ENCODE measurements at places on chromosomes 12 and 14. TPM values are rescaled to one million over a fixed set of nuclear protein-coding genes. Genes with fewer than 3 reads are reported as not detected.

Gene RPGRIP1
- not detected for total RNA-seq

Gene KLHL42
- total RNA-seq = 12.8 TPM

Gene KRT72
- 83.4 TPM for total RNA-seq

DNA sequence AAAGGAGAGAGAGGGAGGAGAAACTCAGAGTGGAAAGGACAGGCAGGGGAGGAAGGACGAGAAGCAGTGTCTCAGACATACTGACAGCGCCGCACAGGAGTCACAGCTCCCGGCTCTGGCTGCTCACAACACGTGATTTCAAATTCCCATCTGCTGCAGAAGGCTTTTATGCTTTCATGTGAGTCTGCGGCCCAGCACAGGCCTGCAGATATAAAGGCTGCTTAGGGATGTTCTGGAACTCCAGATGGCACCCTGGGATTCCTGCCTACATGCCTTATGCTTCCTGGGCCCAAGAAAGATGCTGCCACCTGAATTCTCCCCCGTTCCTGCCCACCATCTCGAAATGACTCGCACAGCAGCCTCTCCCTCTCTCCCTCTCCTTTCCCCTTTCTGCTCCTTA lies 89.6 kb downstream of the NUAK1 start:
- DNase-seq = no peak

DNA sequence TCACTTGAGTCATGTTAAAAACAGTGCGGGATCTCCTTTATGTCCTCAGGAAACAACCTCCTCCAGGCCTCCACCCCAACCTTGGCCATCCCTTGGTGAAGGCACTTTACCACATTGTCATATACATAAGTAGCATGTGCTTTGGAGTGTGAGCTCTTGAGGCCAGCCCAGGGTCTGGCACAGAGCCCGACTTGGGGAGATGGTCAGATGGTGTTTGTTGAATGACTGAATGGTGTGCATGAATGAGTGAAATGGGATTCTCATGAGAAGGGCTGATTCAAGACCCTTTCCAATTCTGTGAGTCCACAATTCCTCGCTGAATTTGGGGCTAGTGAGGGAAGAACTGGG lies 52.9 kb upstream of the DLK1 start:
- no peak for DNase-seq

DNA sequence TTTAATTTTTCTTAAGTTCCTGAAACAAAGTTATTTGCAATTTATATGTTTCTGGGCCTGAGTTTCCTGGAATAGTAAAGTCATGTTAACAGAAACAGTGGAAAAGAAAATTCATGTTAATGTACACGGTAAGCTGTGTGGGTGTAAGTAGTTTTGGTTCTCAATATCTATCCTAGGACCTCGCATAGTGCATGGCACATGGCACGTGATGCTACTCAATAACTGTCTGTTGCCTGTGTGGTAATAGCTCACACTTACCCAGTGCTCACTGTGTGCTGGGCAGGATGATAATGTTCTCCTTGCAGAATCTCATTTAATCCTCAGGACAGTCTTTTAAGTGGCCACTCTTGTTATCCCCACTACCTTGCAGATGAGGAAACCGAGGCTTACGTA lies 100.7 kb downstream of the DUSP16 start:
- no peak for DNase-seq

GRCh38 chr12:54037360-54038283 lies 4.8 kb downstream of the HOXC5 start:
- no peak for DNase-seq

DNA sequence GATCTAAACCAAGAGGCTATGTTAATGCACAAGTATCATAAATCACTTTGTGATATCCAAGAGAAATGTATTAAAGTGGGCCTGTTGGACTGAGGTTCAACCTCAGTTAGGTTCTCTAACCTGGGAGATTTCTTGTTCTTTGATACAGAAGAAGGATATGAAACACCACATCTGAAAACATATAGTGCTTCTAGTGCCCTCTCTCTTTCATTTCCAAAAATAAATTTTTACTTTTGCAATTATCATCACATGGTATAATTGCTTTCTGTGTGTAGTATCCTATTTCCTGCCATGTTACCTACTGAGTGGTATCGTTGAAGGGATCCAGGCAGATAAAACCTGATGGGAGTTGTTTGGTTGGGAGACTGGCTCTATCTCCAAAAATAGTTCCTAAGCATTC lies 264.9 kb downstream of the CCER1 start:
- DNase-seq = no peak
